Dermis blood vessel endothelial cell (primary cell): ENCODE measurements at places on chromosomes 11 and 22.
A peak's percentile ranks its signal among the peaks of the same experiment; 100 is the strongest.

GRCh38 chr11:95508219-95508890 is 277.4 kb upstream of the SESN3 start:
- no peak for DNase-seq

DNA sequence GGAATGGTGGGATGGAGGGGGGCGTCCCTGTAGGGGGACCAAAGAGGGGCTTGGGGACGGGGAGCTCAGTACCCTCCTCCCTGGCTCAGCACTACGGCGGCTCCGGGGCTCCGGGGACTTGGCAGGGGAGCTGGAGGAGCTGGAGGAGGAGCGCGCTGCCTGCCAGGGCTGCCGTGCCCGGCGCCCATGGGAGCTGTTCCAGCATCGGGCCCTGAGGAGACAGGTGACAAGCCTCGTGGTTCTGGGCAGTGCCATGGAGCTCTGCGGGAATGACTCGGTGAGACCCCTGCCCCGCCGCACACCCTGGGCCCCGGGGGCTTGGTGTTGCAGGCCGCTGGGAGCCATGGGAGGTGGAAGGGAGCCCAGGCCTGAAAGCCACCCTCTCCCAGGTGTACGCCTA is 11.8 kb upstream of the MIF start:
- DNase-seq = no peak

GRCh38 chr11:2185324-2186085 is 13.9 kb upstream of the TH start:
- no peak for DNase-seq

GRCh38 chr11:94583213-94583865 is 16.2 kb downstream of the PIWIL4 start:
- DNase-seq = no peak

DNA sequence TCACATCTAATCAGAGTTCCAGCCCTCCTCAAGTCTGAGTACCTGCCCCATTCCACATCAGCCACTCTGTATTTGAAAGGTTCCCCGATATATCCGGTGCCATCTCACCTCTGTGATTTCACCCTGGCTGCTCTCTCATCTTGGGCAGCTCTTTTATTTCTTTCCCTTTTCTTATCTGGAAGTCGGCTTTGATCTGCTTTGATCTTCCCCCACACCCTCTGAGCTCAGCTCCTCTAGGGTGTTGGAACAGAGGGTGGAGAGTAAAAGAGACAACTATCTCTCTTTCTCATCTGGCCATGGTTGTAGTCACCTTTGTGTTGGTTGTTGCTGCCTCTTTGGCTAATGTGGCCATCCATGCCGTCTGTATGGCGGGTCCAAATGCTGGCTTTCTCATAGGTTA is 108.3 kb downstream of the ENTHD1 start:
- DNase-seq = no peak

- no peak for DNase-seq
Measured at GRCh38 chr11:12983336-12983735, 25.8 kb upstream of the RASSF10 start.

DNA sequence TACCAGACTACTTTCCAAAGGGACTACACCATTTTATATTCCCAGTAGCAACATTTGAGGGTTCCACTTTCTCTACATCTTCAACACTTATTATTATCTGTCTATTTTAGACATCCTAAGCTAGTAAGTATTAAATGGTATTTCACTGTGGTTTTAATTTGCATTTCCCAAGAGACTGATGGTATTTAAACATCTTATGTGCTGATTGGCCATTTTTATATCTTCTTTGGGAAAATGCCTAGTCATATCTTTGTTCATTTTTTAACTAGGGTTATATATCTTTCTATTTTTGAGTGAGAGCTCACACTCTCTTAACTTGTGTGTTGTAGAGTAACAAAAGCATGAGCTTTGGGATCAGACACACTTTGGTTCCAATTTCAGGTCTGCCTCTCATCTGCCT is 73.7 kb downstream of the PRCP start:
- DNase-seq = no peak

DNA sequence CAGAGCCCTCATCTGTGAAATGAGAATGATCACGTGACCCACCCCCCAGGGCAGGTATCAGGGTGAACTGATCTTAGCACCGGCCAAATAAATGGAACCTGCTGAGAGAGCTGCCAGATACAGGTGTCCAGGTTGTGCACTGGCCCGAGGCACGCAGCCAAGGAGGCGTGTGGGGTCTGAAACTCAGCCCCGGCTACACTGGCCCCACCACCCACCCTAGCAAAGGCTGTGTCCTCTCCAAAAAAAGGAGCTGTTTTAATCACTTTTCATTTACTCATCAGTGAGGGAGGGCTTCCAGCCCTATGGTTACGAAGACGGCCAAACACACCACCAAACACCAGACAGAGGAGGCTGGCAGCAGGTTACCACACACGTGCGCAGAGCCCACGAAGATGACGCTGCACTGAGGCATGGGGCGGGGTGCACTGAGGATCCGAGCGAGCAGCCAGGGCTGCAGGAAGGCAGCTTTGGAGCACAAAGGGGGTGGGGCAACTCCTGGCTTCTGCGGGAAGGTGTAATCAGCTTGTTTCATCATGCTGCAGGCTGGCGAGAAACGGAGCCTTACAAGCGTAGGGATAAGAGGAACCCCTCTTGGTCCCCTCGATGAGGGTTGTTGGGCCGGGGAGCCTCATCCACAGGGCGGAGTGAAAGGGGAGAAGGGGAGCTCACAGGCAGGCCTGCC is 19.5 kb upstream of the SLC22A12 start:
- no peak for DNase-seq

DNA sequence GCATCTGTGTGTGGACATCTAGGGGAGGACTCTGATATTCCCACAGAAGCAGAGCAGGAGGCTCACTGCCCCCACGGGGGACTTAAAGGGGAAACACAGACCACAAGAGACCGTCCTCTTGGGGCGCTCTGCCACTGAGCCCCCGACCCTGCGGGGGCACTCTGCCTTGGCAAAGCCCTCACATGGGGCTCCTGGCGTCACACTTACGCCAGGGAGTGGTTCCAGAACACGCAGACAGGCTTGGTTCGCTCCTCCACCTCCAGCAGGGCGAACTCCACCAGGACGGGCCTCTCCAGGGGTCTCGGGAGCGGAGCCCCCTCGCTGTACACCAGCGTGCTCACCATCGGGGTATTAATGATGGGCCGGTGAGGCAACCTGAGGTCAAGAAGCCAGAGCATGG is 45.1 kb downstream of the TRMU start:
- DNase-seq = no peak

DNA sequence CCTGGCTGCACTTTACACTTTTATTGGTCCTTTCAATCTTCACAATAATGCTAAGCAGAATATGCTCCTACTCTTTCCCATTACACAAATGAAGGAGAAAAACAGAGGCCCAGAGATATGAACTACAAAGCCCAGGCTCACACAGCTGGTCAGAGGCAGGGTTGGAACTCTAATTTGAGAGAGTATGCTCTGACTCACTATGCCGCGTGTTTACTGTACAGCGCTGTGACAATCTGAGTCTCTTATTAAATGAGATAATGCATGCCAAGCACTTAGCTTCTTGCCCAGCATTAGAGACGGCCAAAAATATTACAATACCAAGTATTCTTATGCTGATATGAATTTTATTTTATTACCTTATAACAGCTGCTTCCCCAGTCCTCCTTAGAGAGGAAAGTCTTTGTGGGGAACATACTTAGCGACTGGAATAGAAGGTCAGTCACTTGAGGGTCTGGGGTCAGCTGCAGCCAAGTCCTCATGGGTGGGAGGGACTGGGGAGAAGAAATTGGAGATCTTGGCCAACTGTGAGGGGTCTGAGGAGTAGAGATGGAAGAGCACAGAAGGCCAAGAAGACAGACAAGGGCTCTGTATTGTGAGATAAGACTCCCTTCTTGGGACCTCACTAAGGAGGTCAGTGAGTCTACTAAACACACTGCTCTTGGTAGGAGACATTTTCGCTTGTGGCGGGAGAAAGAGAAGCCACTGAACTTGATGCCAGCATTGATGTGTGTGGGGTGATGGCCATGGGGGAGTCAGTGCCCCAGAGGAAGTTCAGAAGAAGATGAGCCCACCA is 150.8 kb upstream of the TIMP3 start:
- DNase-seq = no peak

DNA sequence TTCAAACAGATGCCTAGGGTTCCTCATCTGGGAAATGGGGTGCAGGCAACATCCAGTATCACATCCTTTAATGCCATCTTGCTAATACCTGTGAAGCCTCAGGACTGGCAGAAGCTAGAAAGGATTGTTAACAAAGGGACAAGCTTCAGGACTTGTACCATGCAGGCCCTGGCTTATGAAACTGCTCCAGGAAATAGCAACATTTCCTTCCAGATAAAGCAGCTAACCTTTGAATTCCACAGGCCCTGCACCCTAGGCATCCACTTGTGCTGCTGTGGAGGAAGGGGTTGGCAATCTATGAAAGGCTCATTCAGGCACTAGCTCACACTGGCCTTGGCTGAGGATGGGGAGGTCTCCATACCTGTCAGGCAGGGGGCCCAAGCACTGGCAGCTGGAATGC is 87.2 kb downstream of the BTBD10 start:
- DNase-seq = peak; percentile 57

- peak; percentile 89 for DNase-seq
Measured at GRCh38 chr11:65386307-65387140, at the start of gene FRMD8. Gene FRMD8, plus strand, starts transcription at chr11:65386637. Its CDS starts 400 bp downstream, at chr11:65387037.

DNA sequence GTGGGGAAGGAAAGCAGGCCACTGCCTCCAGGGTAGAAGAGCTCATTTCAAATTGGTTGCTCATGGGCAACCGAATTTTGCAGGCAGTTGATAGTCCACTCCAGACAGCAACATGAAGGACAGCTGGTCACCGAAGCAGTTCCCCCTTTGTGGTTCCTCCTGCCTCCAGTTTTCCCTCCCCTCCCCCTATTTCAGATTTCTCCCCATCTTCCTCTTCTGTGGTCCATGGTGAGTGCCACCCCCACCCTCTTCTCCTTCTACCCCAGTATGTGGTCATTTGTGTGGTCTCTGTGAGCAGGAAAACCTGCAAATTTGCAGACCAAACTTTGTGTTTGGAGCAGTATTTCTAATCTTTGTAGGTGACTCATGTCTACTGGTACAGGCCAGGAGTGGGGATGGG is 38.2 kb upstream of the PAK1 start:
- no peak for DNase-seq

DNA sequence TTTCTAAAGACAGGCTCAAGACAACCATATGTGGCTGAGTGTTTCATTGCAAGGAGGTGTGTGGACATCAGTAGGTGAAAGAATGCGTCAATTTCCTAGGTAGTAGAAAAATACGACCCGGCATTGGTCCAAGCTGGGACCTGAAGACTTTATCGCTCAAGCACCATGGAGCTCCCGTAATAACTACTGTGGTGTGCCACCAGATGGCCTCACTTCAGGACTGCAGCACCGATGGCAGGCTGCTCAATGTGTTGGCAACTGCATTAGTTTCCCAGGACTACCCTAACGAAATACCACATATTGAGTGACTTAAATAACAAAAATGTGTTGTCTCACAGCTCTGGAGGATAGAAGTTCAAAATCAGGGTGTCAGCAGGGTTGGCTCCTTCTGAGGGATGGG is 72.4 kb upstream of the FAT3 start:
- DNase-seq = no peak

DNA sequence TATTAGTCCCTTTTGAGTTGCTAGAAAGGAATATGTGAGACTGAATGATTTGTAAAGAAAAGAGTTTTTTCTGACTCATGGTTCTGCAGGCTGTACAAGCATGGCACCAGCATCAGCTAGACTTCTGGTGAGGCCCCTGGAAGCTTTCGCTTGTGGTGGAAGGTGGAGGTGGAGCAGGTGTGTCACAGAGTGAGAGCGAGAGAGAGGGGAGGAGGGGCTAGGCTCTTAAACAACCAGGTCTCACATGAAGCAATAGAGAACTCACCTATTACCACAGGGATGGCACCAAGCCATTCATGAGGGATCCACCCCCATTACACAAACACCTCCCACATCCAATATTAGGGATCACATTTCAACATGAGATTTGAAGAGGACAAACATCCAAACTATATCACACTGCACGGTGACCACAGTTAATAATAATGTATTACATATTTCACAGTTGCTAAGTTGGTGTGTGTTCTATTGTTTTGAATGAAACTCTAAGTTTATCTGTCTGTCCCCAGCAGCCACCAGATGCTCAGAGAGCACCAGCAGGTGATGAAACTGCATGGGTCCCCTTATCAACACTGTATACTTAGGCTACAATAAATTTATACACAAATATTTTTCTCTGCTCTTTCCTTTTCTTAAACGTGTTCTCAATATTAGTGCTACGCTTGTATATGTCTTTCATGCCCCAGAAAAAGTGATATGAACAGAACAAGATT is 14.1 kb downstream of the ZFP91 start:
- no peak for DNase-seq

GRCh38 chr11:87290304-87290922 is 252.7 kb downstream of the TMEM135 start:
- DNase-seq = peak; percentile 82

DNA sequence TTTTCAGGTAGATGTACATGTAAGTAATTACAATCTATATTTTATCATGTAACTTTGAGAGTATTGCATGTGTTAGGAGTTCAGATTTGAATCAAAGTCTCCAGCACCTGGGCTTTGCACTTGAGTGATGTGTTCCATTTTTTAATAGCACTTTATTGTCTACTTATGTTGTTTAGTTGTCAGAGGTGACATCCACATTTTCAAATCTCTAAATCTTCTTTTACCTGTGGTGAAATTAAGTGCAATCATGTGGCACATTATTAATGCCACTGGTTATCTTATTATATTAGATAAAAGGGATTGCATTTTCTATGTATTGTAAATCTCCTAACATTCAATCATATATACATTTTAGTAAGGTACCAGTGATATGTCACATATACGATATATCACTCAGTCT is 333.4 kb downstream of the AASDHPPT start:
- DNase-seq = no peak

GRCh38 chr11:114511079-114511478 is 48.6 kb downstream of the NXPE1 start:
- no peak for DNase-seq
